Esophagus muscularis mucosa (tissue), 4 donors: ENCODE measurements at places on chromosomes 2 and 18. TPM values are rescaled to one million over a fixed set of nuclear protein-coding genes. Genes with fewer than 3 reads are reported as not detected.

GRCh38 chr18:21575656-21576055, 24.8 kb downstream of the ESCO1 start:
- H3K27ac ChIP-seq, result no peak overlapping the region
- no peak for DNase-seq
- no peaks in the 10 kb centered on the region for H3K27me3 ChIP-seq
- peaks cover 25% of the 10 kb centered on the region for H3K4me1 ChIP-seq
- H3K36me3 ChIP-seq, result peaks cover 4% of the 10 kb centered on the region

DNA sequence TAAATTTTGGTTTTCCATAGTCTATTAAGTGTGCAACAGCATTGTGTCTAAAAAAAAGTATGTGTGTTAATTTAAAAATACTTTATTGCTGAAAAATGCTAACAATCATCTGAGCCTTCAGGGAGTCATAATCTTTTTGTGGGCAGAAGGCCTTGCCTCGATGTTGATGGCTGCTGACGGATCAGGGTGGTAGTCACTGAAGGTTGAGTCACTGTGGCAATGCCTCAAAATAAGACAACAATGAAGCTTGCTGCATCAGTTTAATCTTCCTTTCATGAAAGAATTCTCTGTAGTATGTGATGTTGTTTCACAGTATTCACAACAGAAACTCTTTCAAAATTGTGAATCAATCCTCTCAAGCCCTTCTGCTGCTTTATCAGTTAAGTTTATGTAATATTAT, 31.3 kb downstream of the HDHD2 start:
- no peak overlapping the region for H3K27ac ChIP-seq
- no peak overlapping the region for H3K4me3 ChIP-seq
- no peak for DNase-seq

DNA sequence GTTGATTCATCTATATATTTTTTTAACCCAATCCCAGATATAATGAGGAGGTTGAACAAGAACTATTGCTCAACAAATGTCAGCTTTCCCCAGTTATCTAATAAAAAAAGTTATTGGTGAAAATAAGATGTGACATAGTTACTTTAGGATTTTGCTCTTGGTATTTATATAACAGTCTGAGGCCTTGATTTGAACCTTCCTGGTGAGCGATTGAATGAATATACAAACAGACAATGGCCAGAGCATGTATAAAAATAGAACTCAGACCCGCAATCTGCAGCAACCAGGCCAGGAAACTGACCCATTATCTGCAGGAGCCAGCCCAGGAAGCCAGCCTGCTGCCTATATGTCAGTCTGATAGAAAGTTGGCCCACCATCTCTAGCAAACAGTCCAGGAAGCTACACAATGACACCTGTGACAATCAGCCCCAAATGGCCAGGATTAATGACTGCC, 81.6 kb downstream of the HS6ST1 start:
- no peak for DNase-seq
- peaks cover 24% of the 10 kb centered on the region for H3K4me1 ChIP-seq
- H3K27ac ChIP-seq, result no peak overlapping the region
- H3K36me3 ChIP-seq, result no peaks in the 10 kb centered on the region

- H3K4me3 ChIP-seq, result no peak overlapping the region
- H3K27me3 ChIP-seq, result no peaks in the 10 kb centered on the region
- H3K27ac ChIP-seq, result no peak overlapping the region
- DNase-seq, result no peak
Observed at GRCh38 chr2:79275863-79276262, 116.3 kb upstream of the REG3A start.

DNA sequence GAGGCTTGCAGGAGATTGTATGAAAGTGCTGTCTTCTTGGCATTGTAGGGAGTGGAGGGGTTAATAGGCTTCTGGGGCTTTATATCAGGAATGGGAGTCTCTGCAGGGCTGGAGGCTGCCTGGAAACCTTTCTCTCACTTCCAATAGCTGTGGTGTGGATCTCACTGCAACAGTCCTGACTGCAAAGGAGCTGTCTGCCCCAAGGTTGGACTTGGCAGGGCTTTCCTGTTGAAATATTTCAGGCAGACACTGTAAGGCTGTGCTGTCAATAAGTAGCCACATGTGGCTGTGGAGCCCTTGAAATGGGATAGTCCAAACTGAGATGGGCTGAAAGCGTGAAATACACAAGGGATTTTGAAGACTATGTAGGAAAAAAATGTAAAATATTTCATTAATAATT, 399.1 kb upstream of the SPRED2 start:
- no peak overlapping the region for H3K4me3 ChIP-seq
- H3K27me3 ChIP-seq, result no peaks in the 10 kb centered on the region
- H3K27ac ChIP-seq, result no peak overlapping the region
- no peaks in the 10 kb centered on the region for H3K36me3 ChIP-seq

DNA sequence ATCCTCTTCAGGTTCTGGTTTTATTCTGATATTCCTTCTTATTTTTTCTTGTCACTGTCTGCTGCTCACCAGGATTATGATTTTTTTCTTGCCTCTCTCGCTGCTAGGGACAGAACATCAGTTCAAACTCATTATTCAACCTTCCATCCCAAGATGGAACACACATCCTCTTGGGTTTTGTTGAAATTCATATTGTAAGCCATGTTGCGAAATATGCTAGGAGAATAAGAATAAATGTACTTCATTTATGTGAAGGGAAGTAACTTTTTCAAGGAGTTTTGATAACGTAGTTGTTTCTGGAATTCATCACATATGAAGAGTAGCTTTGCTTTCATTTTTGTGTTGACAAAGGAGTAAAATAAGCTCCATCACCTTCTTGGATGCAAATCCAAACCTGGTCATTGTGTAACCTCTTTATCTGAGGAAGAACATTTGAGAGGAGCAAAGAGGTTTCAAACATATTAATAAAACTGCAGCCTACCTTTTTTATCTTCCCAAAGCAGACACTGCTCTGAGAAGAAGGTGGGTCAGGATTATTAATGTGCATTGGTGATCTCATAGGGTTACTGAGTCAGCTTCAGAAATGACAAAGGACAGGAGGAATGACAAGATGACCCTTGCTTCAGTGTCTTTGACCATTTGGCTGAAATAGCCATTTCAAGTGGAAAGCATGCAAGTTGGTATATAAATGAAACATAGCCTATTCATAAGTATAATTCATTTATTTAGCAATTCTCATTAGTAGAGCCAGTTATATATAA, 280.0 kb downstream of the GULP1 start:
- no peak overlapping the region for H3K27ac ChIP-seq
- H3K27me3 ChIP-seq, result no peaks in the 10 kb centered on the region
- no peak overlapping the region for H3K4me3 ChIP-seq
- peaks cover 3% of the 10 kb centered on the region for H3K36me3 ChIP-seq
- no peaks in the 10 kb centered on the region for H3K4me1 ChIP-seq
- DNase-seq, result no peak

GRCh38 chr18:6199777-6200176, 214.9 kb downstream of the L3MBTL4 start:
- H3K4me1 ChIP-seq, result no peaks in the 10 kb centered on the region
- H3K27me3 ChIP-seq, result no peaks in the 10 kb centered on the region
- peak; percentile 50 for DNase-seq
- no peaks in the 10 kb centered on the region for H3K36me3 ChIP-seq
- no peak overlapping the region for H3K27ac ChIP-seq
- no peak overlapping the region for H3K4me3 ChIP-seq

The STARD6 gene
- total RNA-seq, result not detected

The HAAO gene
- 3.2 TPM for total RNA-seq

DNA sequence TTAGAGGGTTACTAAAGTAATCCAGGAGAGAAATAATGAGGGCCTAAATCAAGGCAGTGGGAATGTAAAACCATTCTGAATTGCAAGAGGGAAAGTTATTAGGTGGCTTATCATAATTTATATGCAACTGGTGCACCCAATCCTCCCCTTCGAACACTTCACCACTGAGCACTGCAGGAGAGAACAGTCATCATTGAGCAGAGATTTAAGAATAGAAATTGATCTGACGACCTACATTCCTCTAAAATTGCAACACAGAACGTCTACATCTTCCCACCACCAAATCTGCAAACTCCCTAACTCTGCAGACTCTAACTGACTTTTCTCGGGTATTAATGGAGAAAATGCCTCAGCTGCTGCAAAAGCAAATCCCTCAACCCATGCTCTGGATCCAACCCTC, 138.5 kb upstream of the CDH20 start:
- DNase-seq, result no peak
- no peak overlapping the region for H3K4me3 ChIP-seq
- H3K4me1 ChIP-seq, result no peaks in the 10 kb centered on the region

DNA sequence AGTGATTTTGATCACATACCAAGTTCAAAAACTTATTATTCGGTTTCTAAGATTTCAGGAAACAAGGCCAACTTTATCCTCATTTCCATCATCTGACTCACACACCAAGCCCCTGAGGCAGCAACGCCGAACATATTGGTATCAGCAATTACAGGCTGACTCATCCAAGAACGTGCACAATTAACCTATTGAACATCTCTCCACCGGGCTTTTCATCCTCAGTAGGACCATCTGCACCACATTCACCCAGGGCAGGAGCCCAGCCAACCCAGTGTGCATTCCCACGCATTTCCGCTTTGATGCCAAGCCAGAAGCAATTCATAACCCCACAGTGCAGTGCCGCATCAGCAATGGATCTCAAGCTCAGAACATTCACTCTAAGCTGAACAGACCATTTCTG, 52.9 kb downstream of the SCG2 start:
- H3K4me1 ChIP-seq, result no peaks in the 10 kb centered on the region
- no peak overlapping the region for H3K4me3 ChIP-seq
- no peaks in the 10 kb centered on the region for H3K27me3 ChIP-seq
- no peak overlapping the region for H3K27ac ChIP-seq
- no peaks in the 10 kb centered on the region for H3K36me3 ChIP-seq

The FEV gene
- total RNA-seq, result not detected

GRCh38 chr2:27527182-27527581, 30.5 kb downstream of the GCKR start:
- no peak for DNase-seq
- no peak overlapping the region for H3K4me3 ChIP-seq
- no peaks in the 10 kb centered on the region for H3K4me1 ChIP-seq
- no peak overlapping the region for H3K27ac ChIP-seq
- no peaks in the 10 kb centered on the region for H3K36me3 ChIP-seq

DNA sequence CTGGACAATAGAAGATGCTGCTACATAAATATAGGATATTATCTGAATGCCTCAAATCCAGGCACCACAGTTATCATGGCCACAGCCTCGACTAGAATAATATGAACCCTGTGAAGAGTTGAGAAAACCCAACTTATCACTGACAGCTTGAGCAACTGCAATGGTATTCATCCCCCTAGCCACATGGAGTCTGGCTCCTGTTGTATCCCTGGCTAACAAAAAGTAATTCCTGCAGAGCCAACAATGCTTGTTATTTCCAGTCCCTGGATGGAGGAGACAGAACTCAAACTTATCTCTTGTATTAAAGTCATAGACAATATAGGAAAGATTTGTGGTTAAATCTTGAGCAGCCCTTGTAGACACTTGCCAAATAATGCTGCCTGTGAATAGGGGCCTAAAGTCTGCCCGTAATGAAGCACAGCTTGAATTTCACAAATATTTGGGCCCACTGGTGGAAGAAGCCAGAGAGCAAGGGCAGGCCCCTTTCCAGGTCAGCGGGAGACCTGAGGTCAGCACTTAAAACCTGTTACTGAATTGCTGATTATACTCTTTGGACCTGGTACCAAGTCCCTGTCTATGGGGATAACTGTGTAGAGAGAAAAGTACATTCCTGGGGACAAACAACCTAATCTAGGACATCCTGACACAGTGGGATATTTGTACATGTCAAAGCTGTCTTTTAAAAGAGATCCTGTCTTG, 28.4 kb upstream of the SUCLG1 start:
- H3K27me3 ChIP-seq, result no peaks in the 10 kb centered on the region
- no peaks in the 10 kb centered on the region for H3K36me3 ChIP-seq
- DNase-seq, result no peak
- H3K27ac ChIP-seq, result no peak overlapping the region
- H3K4me1 ChIP-seq, result no peaks in the 10 kb centered on the region

DNA sequence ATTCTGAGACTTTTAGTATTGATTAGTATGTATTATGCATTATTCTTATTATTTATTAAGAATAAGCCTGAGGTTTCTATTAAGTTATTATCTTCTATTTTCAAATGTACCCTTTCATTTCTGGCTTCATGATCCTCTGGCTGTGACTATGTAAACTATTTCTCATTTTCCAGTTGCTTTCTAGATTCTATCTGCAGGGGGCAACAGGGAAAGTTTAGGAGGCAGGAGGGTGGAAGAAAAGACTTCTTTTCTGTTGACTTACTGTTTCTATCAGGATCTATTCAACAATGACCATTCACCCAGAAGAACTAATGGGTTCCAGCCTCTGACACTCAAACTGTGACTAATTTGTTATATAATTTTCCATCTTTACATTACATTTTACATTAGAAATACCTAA, 653.4 kb upstream of the FSHR start:
- no peak for DNase-seq
- H3K27ac ChIP-seq, result no peak overlapping the region
- H3K27me3 ChIP-seq, result no peaks in the 10 kb centered on the region
- no peaks in the 10 kb centered on the region for H3K36me3 ChIP-seq
- H3K4me3 ChIP-seq, result no peak overlapping the region
- H3K4me1 ChIP-seq, result peaks cover 22% of the 10 kb centered on the region

GRCh38 chr2:68453761-68454360, 13.2 kb downstream of the FBXO48 start:
- H3K4me3 ChIP-seq, result no peak overlapping the region
- no peaks in the 10 kb centered on the region for H3K36me3 ChIP-seq
- no peaks in the 10 kb centered on the region for H3K27me3 ChIP-seq
- no peak overlapping the region for H3K27ac ChIP-seq
- no peaks in the 10 kb centered on the region for H3K4me1 ChIP-seq
- DNase-seq, result no peak
